ENCODE measurements at places on chromosomes 1 and 21.

DNA sequence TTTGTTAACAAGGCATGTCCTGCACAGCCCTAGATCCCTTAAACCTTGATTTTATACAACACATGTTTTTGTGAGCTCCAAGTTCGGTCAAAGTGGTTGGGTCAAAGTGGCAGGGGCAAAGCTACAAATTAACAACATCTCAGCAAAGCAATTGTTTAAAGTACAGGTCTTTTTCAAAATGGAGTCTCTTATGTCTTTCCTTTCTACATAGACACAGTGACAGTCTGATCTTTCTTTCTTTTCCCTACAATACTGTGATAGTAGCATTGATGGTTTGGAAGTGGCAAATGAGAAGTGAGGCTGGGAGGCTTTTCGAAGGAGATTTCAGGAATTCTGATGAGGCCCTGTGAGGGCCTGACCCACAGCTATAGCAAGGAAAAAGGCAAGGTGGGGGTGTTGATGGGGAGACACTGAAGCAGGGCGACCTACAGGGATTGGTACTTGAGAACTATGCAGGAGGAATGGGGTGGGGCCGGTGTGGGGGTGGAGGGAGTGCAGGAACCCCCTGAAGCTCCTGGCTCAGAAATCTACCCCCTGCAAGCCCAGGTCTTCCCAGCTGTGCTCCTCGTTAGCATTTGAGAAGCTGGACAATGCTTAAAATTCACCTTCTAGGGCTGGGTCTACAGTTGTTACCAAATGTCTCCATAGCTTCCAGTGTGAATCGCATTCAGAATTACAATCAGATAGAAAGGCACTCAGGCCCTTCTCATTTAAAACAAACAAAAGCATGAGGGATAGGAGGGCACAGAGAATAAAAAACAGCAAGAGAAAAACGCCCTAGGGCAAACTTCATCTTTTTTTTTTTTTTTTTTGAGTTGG lies 102.6 kb upstream of the PPM1J start:
- DNase-seq: no peak

DNA sequence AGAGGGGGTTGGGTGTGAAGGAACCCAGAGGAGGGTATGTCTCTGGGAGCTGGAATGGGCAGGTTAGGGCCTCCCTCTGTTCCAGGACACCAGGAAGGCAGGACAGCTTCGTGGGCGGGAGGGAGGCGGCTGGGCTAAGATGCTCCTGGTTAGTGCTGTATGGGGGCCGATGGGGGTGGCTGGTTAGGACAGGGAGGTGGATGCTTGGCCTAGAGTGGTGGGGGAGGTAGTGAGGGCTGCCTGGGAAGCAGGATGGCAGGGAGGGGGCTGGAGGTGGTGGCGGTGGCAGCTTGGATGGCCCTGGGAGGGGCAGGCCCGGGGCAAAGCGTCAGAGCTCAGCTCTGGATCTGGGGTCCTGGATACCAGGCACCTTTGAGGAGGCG lies 6.2 kb upstream of the MMP23B start:
- no peak for DNase-seq

- no peak for DNase-seq
These were observed 125.4 kb downstream of the KCNJ6 start for GRCh38 chr21:37790905-37791304.

GRCh38 chr1:40539338-40539737 lies 7.9 kb downstream of the ZNF684 start:
- DNase-seq: no peak

- no peak for DNase-seq
These were observed 354.9 kb downstream of the DPYD start for GRCh38 chr1:97565886-97566285.

DNA sequence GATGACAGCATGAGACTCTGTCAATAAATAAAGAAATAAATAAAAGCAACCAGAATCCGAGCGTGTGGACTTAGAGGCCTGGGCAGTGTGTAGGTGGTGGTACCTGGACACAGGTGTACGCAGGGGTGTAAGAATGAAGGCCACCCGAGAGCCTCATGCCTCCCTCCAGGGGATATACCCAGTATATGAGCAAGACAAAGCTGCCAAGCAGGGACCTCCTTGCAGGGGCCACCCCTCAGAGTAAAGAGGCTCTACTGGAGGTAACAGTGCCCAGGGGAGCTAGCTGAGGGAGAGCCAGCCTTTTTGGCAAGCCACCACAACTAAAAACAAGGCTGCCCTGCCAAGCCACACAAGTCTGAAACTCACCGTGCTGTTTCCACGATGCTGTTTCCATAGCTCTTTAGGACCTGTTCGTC lies 179.2 kb upstream of the RAB4A start:
- DNase-seq: no peak

DNA sequence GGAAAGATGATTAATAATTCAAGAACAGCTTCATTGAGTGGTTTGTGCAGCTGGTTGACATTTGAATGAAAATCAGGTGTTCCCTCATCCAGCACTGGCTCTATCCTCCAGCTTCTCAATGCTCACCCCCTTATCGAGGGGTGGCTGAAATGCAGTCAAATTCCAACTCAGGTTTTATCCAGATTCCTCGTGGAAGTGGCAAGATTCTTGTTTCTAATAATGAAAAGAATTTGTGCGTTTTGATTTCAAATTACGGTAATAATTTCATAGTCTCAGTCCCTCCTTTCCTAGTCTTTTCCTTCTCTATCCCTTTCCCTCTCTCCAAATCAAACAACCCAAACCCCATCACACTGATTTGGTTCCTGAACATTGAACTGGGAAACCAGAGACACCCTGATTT lies 3.1 kb downstream of the CNIH3 start:
- DNase-seq: no peak

GRCh38 chr1:202072211-202072765 lies 50.4 kb upstream of the GPR37L1 start:
- no peak for DNase-seq

- no peak for DNase-seq
These were observed 3.9 kb downstream of the CTRC start for GRCh38 chr1:15442119-15442518.

DNA sequence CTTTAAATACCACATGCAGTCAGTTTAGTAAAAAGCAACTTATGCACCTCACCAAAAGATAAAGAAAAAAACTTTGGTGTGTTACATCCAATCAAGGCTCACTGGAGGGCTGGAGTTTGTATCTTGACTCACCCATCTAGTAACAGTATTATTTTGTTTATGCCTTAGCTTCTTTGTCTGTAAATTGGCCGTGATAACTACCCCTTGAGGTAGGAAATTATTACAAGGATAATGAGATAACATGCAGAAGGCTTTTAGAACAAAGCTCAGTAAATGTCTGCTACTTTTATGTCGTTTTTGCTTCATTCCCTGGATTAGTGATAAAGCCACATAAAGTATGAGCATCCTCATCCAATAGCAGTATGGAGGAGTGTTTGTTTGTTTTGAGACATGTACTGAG lies 94.8 kb downstream of the ATP5PO start:
- DNase-seq: no peak

- no peak for DNase-seq
These were observed 20.7 kb upstream of the DNASE2B start for GRCh38 chr1:84377480-84378095.

DNA sequence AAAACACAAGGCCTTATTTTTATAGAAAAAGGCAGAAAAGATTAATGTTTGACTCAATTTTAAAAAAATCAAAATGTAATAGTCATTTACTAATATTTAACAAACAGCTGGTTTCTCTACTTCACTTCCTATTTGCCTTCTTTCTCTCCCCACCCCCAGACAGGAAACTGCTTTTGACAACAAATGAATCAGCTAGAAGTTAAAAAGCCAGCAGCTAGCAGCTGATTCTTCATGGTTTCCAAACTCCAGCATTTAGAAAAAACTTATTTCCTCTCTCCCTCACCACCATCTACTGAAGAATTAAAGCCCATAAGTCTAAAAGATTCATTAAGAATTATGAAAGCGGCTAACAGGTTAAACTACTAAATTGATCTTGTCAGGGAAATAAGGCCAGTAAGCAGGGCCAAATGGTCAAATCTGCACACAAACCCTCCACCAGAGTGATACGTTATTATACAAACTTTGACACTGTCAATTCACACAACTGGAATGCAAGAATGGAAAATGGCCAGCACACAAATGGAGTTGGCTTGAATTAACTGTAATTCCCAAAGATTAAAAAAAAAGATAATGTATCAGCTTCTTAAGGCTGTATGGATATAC lies 4.0 kb downstream of the WDR26 start:
- DNase-seq: no peak

Data from activated effector memory CD4-positive, alpha-beta T cell treated with Interleukin-2 at 50 U/mL for 16 hours (primary cell).